ENCODE measurements at places on chromosomes 6 and 20.

GRCh38 chr6:87826424-87826823 lies 124.4 kb upstream of the AKIRIN2 start:
- DNase-seq: no peak

DNA sequence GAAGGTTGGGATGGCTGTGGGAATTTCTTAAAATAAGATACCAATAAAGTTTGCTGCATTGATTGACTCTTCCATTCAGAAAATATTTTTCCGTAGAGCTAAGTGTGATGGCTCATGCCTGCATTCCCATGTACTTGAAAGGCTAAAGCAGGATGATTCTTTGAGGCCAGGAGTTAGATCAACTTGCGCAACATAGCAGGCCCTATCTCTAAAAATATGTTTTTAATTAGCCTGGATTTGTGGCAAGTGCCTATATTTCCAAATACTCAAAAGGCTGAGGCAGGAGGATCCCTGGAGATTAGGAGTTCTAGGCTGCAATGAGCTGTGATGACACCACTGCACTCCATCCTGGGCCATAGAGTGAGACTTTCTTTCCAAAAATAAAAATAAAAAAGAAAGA lies 431.2 kb upstream of the PTCHD4 start:
- DNase-seq: no peak

- DNase-seq: peak; percentile 37
Observed at GRCh38 chr20:25227317-25227831, 20.5 kb upstream of the PYGB start.

- no peak for DNase-seq
Observed at GRCh38 chr20:58987790-58988564, 6.9 kb downstream of the NELFCD start.

GRCh38 chr6:75479712-75480111 lies 13.9 kb downstream of the FILIP1 start:
- DNase-seq: no peak

DNA sequence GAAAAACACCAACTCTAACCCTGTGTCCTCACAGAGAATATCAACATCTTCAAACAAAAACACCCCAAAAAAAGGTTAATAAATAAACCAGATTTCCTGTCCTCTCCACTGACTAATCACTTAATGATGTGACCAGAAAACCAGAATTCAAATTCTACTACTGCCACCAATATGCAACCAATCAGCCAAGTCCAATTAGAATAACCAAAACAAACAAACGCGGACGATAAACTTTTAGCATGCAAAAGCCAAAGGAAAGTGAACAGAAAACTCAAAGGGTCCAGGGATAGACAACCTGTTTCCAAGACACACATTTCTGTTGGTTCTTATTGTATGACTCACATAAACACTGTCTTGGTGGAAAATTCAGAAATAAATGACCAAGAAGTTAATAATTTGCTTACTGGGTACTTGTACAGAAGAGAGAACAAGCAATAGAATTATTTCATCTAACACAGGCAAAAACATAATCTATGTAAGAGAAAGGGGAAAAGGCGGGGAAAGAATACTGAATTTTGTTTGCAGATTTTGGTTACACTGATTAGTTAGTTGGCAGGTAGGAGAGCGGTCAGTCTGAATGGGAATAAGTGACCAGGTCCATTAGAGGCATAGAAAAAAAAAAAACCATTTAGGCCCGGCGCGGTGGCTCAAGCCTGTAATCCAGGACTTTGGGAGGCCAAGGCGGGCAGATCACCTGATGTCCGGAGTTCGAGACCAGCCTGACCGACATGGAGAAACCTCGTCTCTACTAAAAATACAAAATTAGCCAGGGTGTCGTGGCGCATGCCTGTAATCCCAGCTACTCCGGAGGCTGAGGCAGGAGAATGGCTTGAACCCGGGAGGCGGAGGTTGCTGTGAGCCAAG lies 34.1 kb downstream of the HFE start:
- DNase-seq: no peak

DNA sequence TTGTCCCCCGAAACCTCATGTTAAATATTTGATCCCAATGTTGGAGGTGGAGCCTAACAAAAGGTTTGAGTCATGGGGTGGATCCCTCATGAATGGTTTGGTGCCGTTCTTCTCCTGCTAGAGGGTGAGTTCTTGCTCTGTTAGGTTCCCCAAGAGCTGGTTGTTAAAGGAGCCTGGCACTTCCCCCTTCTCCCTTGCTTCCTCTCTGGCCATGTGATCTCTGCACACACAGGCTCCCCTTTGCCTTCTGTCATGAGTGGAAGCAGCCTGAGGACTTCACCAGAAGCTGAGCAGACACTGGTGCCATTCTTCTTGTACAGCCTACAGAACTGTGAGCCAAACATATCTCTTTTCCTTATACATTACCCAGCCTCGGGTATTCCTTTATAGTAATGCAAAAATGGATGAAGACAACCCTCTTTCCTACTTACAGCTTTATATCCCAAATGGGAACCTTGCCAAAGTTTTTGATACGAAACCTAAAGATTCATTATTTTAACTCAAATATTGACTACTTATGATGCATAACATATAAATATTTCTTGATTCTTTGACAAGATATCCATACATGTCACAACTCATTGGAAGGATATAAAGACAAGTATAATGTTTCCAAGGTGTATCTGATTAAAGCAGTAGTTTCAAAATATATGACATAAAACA lies 61.0 kb downstream of the RNF182 start:
- no peak for DNase-seq

DNA sequence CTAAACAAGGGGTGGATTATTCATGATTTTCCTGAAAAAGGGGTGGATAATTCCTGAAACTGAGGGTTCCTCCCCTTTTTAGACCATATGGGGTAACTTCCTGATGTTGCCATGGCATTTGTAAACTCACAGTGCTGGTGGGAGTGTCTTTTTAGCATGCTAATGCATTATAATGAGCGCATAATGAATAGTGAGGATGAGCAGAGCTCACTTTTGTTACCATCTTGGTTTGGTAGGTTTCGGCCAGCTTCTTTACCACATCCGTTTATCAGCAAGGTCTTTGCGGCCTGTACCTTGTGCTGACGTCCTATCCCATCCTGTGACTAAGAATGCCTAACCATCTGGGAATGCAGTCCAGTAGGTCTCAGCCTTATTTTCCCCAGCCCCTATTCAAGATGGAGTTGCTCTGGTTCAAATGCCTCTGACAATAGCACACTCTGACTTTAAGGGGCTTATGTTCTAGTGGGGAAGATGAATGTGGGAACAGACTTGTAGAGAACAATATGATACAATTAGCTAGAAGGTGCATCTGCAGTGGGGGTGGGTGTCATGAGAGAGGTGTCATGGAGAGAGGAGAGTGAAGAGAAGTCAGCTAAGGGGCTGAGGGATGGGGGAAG lies 4.2 kb upstream of the GPR31 start:
- no peak for DNase-seq

DNA sequence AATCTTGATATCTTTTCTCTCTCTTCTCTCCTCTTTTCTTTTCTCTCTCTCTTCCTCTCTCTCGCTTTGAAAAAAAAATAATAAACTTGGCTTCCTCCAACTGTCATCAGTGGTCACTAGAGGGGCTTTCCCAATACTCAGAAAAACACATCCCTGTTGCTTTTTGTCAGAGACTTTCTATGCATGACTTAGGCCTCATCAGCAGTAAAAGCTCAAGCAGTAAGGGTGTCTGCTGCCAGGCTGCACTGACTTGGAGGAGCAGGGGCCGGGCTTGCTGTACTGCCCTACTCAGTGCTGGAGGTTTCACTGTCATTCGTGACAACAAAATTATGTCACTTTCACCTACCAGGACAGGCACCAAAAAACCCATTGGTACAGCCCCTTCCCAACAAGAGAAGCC lies 272.0 kb downstream of the ADGB start:
- no peak for DNase-seq

GRCh38 chr20:57840066-57840465 lies 130.3 kb upstream of the PMEPA1 start:
- no peak for DNase-seq

GRCh38 chr6:11214084-11214833 lies 18.2 kb downstream of the NEDD9 start:
- DNase-seq: no peak

- no peak for DNase-seq
Observed at GRCh38 chr6:41555326-41556300, 9.4 kb downstream of the FOXP4 start.

- no peak for DNase-seq
Observed at GRCh38 chr20:31537890-31538289, 23.6 kb downstream of the HM13 start.

DNA sequence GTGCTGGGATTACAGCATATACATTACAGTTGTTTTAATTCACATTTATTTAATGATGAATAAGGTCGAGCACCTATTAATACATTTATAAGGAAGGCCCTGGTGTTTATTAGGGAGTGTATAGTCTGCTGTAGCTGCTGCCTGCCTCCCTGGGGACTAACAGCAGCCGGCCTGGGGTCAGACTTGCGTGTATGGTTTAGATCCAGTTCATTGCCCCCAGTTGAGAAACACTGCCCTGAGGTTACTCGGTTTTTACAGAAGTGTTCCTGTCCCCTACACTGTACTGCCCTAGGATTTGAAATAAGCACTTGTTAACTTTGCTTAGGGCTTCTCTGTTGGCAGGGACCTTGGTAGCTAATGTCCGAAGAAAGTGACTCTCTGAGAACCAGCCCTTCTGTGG lies 4.0 kb downstream of the TTPAL start:
- no peak for DNase-seq

DNA sequence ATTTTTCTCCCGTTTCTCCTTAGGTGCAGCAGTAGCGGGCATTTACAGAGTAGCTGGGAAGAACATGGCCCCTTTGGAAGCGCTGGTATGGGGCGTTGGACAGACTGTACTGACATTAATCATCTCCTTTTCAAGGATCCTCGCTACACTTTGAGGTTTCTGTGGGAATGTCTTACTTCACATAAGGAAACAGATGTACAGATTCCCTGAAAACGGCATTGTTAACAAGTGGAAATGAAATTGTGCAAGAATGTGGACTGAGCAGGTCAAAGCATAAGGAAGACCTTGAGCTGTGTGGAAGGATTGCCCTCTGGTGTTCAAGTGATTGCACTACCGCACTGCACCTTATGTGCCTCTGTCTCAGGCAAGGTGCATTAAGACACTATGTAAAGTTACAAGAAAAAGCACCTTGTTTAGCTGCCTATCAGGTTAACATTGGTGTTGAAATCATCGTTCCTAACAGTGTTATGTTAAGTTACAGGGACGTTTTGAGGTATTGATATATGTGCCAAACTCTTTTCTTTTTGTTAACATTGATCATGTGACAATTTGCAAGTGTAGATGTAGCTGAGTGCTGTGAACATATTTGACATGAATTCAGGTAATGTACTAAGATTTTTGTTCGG lies 38.0 kb downstream of the TMEM170B start:
- DNase-seq: peak; percentile 68

GRCh38 chr20:21529863-21530262 lies 16.0 kb upstream of the NKX2-2 start:
- no peak for DNase-seq

DNA sequence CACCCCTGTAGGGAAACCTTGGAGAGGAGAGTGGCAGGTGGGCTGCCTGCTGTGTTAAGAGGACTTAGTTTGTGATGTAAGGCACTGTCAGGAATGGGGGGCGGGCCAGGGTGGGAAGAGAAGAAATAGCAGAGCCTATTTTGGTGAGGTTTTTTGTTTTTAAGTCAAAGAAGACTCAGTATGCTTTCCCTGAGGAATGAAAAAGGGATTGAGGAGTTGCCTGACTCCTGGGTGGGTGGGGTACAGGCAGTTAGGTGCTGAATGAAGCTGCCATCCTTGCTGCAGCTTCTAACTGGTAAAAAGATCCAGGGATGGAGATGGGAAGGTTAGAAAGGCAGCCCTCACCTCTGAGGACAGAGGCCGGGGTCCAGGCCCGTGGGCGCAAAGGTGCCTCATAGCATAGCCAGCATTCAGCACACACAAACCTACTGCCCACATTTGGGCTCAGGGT lies 37.9 kb downstream of the PLCG1 start:
- no peak for DNase-seq

DNA sequence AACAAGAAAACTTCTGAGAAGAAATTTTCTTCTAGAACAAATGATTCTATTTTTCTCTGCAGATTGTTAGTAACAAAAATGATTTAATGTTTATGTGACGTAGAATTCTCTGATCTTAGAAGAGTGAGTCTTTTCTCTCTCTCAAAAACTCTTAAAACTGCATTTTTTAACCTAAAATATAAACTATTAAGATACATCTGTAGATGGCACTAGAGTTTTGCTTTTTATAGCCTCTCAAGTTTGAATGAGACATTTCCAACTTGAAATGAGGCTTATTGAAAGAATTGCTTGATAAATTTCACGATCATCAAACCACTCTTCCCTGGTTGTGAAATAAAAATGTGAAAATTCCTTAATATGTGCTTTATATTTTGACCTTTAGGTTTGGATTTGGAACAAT lies 53.8 kb downstream of the PHF3 start:
- no peak for DNase-seq

GRCh38 chr6:16334671-16335070 lies 96.3 kb downstream of the GMPR start:
- no peak for DNase-seq

GRCh38 chr6:169997930-169998218 lies 246.5 kb downstream of the ERMARD start:
- DNase-seq: no peak

DNA sequence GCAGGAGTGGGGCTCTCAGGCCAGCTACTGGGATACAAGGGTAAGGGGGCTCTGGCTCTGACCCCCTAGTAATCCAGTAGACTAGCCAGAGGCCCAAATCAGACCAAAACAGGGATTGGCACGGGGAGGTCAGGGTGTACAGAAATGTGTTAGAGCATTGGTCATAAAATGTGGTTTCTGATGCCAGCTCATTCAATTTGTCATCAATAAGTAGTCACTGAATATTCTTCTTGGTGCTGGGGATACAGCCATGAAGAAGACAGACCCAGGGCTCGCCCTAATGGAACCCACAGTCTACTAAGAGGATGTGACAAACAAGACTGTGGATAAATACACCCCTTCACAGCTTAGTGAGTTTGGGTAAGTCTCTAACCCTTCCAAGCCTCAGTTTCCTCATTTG lies 11.1 kb downstream of the MAP1LC3A start:
- DNase-seq: no peak

DNA sequence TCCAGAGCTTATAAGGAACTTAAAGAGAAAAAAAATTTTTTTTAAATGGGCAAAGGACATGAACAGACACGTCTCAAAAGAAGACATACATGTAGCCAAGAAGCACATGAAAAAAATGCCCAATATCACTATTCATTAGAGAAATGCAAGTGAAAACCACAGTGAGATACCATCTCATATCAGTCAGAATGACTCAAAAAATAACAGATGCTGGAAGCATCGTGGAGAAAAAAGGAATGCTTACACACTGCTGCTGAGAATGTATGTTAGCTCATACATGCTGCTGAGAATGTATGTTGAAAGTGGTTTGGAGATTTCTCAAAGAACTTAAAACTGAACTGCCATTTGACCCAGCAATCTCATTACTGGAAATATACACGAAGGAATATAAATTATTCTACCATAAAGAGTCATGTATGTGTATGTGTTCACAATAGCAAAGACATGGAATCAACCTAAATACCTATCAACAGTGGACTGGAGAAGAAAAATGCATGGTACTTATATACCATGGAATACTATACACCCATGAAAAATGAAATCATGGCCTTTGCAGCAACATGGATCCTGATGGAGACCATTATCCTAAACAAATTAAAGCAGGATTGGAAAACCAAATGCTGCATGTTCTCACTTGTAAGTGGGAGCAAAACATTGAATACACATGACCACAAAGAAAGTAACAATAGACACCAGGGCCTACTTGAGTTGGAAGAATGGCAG lies 5.2 kb downstream of the OR11A1 start:
- DNase-seq: no peak

GRCh38 chr20:43750774-43751166 lies 24.0 kb upstream of the GTSF1L start:
- DNase-seq: no peak
